ENCODE measurements at places on chromosomes 2 and 18.

- DNase-seq: no peak
Observed at GRCh38 chr2:128155970-128156369, 65.0 kb downstream of the UGGT1 start.

DNA sequence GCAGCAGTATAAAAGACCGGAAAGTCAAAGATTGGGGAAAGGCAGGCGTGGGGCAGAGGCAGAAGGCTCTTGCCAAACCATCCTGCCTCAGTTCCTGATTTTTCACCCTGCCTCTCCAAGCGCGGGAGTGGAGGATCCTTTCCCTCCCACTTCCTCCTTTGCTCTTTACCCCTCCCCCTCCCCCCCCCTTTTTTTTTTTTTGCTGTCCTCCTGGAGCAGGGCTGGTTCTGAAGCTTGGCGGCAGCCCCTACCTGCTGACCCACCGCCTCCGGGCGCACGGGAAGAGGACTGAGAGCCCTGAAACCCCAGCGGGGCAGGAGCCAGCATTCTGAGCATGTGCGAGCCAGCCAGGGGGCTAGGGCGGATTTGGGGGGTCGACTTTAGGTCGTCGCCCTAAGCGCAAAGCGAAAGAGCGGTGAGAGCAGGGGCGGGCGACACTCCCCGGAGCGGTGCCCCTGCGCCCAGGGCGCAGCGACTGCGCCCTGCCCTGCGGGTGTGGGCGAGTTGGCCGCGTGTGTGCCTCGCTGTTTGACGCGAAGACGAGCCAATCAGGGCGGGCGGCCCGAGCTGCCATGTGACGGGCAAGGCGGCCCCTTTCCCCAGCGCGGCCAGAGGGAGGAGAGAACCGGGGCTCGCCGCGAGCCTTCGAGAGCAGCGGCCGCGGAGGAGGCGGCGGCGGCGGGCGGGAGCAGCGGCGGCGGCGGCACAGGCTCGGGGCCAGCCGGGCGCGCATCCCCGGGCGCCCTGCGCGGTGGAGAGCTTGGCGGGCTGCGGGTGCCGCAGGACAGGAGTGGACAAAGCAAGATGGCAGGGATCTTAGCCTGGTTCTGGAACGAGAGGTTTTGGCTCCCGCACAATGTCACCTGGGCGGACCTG is at the start of gene CERS6:
CERS6 (plus strand) TSS at position 628 of the 876 bp plus-strand sequence; CDS start at position 805, 177 bp downstream.
- DNase-seq: peak; percentile 71

DNA sequence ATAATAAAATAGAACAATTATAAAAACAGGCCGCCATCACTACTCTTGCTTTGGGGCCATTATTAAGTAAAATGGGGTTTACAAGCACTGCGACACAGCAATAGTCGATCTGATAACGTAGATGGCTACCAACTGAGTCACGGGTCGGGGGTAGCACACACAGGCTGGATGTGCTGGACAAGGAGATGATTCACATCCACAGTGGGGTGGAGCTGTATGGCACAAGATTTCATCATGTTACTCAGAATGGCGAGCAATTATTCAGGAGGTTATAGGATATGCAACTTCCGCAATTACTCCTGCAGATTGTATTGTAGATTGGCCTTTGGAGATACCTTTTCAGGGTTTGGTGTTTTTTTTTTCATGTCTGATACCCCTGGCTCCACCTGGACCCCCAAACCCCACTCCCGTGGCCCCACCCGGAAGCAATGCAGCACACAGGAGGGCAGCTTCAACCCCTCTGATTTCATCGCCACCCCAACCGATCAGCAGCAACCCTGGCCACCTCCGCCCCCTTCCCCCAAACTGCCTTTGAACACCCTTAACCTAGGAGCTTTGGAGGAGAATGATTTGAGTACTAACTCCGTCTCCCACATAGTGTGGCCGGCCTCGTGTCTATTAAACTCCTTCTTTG is 21.4 kb upstream of the MLPH start:
- no peak for DNase-seq

GRCh38 chr2:106638580-106638979 is 151.4 kb downstream of the CD8B2 start:
- no peak for DNase-seq

- DNase-seq: no peak
Observed at GRCh38 chr2:46915281-46915810, at the start of gene MCFD2. MCFD2 (minus strand) TSS chr2:46915806; CDS start chr2:46909171, 6,635 bp downstream.
